ENCODE measurements at places on chromosomes 11 and 22.
A peak's percentile ranks its signal among the peaks of the same experiment; 100 is the strongest.

- DNase-seq = peak; percentile 43
Measured at GRCh38 chr11:73359930-73360742, 16.1 kb upstream of the RELT start.

DNA sequence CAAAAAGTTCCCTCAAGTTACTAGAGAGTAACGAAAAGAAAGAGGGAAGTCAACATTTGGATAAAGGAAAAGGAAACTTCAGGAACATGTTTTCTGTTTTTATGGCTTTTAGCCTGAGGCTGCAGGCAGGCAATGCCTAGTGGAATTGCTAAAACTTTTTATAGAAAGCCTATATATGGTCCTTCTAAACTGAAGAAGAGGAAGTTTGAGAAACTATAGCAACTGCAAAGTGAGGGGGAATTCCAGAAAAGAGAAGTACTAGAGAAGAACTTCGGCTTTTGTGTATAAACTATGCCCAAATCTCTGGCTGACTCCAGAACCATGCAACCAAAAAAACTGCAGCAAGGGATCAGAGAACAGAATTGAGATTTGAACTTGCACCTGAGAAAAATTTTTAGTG, 74.3 kb upstream of the ARHGAP42 start:
- DNase-seq = peak; percentile 68

DNA sequence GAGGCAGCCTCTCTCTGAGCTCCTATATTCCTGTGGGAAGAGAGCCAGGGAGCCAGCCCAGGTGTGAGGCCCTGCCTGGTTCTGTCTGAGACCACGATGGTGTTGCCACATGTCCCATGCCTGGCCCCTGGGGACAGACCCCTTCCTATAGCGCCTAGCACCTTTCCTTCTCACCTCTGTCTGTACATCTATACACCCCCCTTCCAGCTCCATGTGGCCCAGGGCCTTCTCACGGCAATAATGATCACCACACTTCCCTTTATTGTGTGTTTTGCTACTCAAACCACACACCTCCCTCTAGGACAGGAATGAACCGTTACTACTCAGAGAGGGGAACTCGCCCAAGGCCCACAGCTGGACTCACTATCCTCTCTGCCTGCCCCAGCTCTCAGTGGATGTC, 12.8 kb downstream of the CD82 start:
- no peak for DNase-seq

DNA sequence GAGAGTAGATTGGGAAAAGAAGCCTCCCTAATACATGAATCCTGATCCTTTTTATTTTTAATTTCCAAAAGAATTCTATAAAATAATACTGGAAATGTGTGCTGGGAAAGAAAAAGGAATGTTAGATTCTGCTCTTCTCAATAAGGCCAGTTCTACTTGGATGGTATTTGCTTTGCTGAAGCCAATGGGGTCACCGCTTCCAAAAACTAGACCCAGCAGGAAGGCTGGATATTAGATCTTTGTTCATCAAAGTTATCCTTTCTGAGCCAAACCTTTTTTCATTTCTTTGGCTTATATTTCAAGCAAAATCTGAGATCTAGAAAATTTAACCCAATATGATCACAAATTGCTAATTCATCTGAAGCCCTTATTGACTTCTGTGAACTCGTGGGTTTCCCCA, 41.4 kb downstream of the SCUBE2 start:
- DNase-seq = no peak

DNA sequence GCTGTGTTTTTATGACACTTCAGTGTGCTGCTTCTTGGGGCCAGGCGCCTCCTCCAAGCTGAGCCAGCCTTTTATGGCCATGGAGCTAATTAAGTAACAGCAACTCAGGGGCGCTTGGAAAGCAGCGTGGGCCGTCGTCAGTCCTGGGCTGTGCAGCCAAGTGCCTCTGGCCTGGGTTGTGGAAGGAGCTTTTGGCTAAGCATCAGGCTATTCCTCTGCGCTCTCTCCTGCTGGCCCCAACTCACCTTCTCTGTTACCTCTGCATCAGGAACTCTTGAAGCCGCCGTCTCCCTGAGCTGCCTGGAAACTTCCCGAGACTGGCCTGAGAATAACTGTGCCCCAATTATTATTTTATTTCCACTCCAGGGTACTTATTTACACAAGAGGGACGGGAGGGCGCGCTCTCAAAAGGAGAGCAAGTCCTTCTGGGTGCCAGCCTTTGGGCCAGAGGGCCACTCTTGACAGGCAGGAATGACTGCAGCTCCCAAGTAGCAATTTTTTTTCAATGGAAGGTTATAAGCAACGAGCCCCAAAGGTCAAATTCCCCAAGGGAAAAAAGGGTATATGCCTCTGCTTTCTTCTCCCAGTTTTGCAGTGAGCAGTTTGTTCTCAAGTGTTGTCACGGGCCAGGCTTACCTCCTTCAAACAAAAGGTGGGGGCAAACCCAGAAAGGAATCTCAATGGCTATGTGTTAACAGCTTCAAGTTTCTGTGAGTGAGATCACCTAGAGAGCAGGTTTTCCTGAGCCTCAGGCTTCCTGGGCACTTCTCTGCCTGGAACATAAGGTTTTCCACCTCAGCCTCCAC, 38.5 kb upstream of the NAV2 start:
- DNase-seq = no peak

DNA sequence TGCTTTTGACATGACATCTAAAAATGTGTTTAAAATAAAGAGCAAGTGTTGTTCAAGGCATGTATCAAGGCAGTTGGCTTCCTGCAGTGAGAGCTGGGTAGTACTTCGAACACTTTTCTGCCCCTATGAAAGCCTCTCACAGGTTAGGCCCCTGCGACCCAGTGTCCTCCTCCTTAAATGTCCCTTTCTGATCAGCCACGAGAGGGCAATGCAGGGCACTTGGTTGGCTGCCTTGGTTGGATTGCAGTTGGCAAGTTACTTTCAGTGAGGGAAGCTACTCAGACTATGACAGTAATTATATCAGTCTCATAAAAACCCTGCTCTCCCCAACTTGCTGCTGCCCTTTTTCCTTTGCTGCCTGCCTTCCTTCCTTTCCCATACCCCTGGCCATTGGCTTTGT, 743.8 kb downstream of the NTM start:
- DNase-seq = peak; percentile 73

DNA sequence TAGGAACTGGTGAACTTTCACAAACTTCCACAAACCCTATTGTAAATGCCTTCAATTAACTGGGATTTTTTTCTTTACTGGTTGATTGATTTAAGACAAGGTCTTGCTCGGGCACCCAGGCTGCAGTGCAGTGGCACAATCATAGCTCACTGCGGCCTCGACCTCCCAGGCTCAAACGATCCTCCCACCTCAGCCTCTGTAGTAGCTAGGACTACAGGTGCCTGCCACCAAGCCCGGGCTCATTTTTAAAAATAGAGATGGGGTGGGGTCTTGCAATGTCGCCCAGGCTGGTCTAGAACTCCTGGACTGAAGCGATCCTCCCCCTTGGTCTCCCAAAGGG, 35.7 kb upstream of the POLA2 start:
- DNase-seq = no peak
